Bronchial epithelial cell (primary cell): ENCODE measurements at places on chromosomes 1 and 21. TPM values are rescaled to one million over a fixed set of nuclear protein-coding genes. Genes with fewer than 3 reads are reported as not detected.

Gene PCAT6
- total RNA-seq: 0.51 TPM in 1 of 2 replicates, not detected in the other

Gene LAMC1
- total RNA-seq: 190 and 219 TPM in 2 replicates

Gene DCDC2B
- not detected in 2 replicates for total RNA-seq

Gene TMEM240
- 0.53 and 0.64 TPM in 2 replicates for total RNA-seq

Gene FCN3
- total RNA-seq: 0.26 TPM in 2 replicates

Gene KCNE2
- not detected in 2 replicates for total RNA-seq

Gene SLC25A34
- under 0.01 and 0.38 TPM in 2 replicates for total RNA-seq

Gene BECN2
- total RNA-seq: not detected in 2 replicates
